ENCODE measurements at places on chromosomes 2 and 18. TPM values are rescaled to one million over a fixed set of nuclear protein-coding genes. Genes with fewer than 3 reads are reported as not detected.

Gene ST6GAL2
- not detected for total RNA-seq

- DNase-seq: no peak
Measured at GRCh38 chr2:32182667-32183066, 17.0 kb downstream of the SLC30A6 start.

GRCh38 chr2:216405588-216405987, 6.7 kb upstream of the SMARCAL1 start:
- DNase-seq: no peak

DNA sequence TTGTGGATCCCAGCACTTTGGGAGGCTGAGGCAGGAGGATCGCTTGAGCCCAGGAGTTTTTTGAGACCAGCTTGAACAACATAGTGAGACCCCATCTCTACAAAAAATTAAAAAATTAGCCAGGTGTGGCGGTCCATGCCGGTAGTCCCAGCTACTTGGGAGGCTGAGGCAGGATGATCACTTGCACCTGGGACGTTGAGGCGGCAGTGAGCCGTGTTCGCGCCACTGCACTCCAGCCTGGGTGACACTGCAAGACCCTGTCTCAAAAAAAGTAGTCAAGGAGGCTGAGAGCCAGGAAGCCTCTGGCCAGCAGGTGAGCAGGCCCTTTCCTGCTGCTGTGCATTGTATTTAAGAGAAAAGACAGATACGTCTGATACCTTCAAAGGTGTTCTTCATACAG, 11.1 kb upstream of the PROC start:
- DNase-seq: no peak

GRCh38 chr18:53859764-53860163, 364.7 kb downstream of the MBD2 start:
- DNase-seq: no peak

Gene TP53I3
- total RNA-seq: 51.3 TPM

DNA sequence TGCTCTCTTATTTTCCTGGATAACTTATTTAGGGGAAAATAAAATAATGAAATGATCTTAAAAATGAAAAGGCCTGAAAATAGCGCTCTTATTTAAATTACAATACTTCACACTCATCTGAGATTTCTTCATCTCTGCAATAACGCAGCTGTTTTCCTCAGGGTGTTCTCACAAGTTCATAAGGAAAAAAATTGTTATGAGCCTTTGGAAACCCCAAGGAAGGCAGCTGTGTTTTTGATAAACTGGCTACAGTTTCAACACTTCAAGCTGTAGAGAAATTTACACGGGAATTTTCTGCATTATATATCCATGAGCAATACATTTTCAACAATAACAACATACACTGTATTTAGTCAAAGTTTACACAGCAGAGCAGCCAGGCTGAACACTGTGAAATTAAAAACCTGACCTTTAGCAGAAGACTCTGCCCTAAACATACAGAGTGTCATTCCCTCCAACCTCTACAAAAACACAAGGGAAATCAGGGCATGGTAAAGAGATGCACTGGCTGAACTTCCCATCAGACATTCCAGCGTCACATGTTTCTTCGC, 959.6 kb downstream of the SLC4A3 start:
- DNase-seq: no peak

Gene HTR2B
- not detected for total RNA-seq

DNA sequence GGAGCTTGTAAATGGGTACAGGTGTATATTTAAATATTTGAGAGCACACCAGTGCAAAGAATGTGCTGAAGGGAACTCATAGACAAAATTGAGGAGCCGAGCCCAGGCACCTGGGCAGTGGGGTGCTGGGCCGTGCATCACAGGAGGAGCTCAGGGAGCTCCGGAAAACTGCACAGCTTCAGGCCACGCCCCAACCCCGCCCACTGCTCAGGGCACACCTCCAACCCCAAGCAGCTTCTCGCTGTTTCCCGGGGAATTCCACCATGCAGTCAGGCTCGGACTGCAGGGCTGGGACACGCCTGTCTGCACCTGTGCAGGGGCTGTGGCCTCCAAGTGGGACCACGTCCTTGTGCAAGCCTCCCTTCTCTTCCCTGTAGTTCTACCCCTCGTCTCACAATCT, 243.0 kb downstream of the HDAC4 start:
- DNase-seq: no peak

Gene LDLRAD4
- total RNA-seq: 0.28 TPM

- no peak for DNase-seq
Measured at GRCh38 chr2:121186261-121186660, 98.7 kb downstream of the TFCP2L1 start.

- DNase-seq: peak; percentile 32
Measured at GRCh38 chr18:703213-703967, 9.0 kb downstream of the ENOSF1 start.

- DNase-seq: no peak
Measured at GRCh38 chr2:153963256-153963655, 91.5 kb downstream of the GALNT13 start.

Gene SRD5A2
- not detected for total RNA-seq

Gene SLC19A3
- total RNA-seq: 0.28 TPM

- DNase-seq: no peak
Measured at GRCh38 chr18:3594760-3595368, 144.9 kb downstream of the TGIF1 start.

Gene MYO7B
- total RNA-seq: 0.15 TPM

GRCh38 chr18:39846265-39846664, 2108.8 kb upstream of the PIK3C3 start:
- no peak for DNase-seq

DNA sequence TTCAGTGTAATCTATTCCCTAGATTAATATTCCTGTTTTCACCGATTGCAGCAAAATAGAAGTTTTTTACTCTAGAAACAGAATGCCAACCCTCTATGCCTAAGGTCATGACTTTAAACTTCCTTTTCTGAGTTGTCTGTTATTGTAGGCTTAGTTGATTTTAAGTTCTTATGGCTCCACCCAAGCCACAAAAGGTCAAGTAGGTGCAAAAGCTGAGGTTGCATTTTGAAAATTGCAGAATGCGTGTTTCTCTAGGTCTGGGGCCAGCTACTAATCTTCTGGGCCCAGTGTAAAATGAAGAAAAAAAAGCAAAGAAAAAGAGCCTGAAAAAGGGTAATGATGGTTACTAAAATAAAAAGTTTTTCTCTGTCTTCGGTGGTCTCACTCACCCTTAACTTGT, 635.7 kb upstream of the FAM98A start:
- no peak for DNase-seq

Gene DYNAP
- total RNA-seq: not detected

DNA sequence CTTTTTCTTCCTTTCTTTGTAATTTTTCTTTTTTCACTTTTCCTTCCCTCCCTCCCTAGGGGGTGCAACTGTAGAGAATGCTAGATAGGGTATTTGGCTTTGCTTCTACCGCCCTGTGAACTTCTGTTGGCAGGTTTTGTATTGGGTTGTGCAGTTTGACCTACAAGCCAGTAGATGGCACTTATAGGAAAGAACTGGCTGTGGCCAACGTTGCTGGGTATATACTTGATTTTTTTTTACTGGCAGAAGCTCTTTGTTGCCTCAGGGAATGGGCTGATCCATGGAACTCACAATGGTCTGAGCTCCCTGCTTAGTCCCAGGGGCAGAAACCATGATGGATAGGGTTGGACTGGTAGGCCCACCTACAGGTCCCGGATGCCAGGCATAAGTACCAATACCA, 1019.5 kb upstream of the LRRTM1 start:
- no peak for DNase-seq

Gene MYO5B
- 0.31 TPM for total RNA-seq

GRCh38 chr2:100561191-100561590, 1.6 kb upstream of the PDCL3 start:
- DNase-seq: peak; percentile 72

DNA sequence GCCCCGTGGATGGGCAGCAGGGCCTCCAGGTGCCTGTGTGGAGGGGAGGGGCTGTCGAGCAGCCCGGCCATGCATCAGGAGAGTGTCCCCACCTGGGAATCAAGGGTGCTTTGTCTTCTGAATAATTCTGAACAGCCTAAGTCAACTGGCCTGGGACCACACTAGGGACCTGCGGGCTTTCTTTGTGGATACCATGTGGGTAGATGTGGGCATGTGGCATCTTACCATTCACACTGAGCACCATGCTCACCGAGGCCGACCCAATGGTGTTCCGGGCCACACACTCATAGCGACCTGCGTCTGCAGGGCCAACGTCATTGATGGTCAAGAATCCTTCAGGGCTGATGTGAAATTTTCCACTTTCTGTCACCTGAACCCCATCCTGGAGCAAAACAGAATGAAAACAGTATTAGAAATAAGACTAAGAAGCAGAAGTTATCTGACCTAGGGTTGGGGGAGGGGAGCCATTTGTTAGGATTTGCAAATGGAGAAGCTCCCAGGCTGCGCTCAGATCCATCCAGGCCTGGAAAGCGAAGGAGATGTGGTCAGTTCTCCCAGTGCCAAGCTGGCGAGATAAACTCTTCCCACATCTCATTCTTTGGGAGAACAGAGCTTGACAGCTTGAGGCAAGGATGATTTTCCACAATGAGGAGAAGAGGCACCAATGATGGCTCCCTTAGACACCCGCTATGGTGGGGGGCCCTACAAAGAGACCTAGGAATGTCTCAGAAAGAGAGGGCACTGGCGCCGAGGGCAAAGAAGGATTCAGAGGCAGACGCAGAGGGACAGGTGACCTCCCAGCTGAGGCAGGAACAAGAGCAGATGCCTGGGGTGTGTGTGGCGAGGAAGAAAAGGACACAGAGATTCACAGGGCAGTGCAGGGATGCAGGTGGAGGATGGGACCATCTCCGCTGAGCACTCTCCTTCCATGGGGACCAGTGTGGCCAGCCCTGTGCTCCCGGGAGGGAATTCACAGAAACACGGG, 83.4 kb downstream of the PXDN start:
- no peak for DNase-seq

DNA sequence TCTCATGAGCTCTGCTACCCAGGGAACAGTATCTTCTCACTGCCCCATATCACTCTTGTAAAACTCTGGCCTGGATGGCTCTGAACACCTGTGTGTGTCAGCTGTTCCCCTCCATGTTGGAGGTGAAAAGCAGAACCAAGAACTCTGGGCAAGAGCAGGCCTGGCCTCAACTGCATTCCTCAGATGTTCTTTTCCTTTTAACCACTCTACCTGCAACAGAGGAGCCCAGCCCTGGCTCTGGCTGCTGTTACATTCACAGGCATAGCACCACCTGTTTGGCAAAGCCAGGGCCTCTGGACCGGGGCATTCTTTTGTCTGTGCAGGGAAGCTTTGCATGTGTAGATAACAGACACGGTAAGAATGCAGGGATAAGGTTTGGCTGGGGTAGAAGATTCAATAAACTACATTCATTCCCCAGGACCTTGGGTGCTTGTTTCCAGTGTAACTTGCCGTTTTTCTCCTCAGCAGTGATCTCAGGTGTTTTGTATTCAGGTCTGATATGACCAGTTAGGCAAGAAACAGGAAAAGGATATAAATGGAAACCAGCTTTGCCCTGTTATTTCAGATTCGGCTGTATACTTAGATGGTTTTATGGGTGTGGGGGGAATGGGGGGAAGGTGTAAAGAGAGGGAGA, 95.1 kb downstream of the SPTBN1 start:
- no peak for DNase-seq

DNA sequence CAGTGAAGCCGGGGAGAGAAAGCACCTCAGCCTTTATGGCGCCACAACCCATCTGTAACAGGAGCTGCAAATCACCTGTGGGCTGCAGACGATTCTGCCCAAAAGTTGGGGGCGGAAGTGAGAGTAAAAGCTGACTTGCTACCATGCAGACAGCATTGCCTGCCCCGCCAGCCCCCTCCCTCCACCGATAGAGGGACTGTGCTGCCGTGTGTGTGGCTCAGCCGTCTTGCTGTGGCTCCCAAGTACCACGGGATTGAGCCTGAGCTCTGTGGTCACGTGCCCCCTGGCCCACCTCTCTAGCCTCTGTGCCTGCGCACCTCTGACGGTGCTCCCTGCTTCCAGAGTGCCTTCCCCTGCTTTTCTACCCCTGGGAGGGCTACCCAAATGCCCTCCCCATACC, 79.6 kb downstream of the GLI2 start:
- DNase-seq: no peak

DNA sequence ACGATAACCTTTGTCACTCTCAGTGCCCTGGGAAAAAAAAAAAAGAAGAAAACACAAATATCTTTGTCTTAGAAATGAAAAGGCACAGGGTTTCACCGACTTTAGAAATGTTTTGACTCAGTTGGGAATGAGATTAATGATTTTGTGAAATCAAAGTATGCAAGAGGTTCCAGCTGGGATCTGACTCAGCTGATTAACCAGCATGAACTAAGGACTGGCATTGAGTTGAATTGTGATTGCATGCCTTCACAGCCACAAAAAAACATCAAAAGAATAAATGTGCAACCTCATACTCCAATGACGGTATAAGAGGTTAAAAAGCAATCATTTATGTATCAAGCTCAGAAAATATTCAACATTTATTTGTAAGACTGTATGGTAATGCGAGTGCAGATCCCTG, 566.6 kb upstream of the DSEL start:
- no peak for DNase-seq

- no peak for DNase-seq
Measured at GRCh38 chr18:11136241-11136640, 13.1 kb downstream of the PIEZO2 start.

DNA sequence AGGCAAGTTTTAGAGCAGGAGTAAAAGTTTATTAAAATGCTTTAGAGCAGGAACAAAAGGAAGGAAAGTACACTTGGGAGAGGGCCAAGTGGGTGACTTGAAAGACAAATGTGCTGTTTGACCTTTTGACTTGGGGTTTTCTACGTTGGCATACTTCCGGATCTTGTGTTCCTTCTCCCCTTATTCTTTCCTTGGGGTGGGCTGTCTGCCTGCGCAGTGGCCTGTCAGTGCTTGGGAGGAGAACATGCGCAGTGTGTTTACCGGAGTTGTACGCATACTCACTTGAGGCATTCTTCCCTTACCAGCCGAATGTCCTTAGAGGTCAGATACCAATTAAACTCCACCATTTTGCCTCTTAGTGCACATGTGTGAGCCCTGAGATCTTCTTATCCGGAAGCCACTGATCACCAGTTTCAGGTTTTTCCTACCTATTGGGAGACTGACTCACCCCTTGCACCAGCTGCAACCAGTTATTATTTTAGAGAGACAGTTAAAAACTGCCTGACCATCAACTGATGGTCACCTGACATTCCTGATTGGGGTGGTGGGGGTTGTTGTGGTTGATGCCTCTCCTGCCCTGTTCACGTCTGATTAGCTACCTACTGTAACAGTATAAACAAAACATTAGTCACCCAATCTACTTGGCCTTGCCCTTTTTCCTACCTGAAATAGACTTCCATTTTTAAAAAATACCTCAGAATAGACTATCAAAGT, 67.5 kb downstream of the NYAP2 start:
- DNase-seq: no peak
